Osteoblast (primary cell): ENCODE measurements at places on chromosomes 2 and 18. TPM values are rescaled to one million over a fixed set of nuclear protein-coding genes. Genes with fewer than 3 reads are reported as not detected.

TGFA gene
- not detected in 2 replicates for total RNA-seq

NCKAP5 gene
- total RNA-seq, result 1.8 TPM in 2 replicates

DYSF gene
- 2.7 and 4.3 TPM in 2 replicates for total RNA-seq

GRCh38 chr2:52365946-52366345 lies 1334.0 kb upstream of the NRXN1 start:
- DNase-seq, result no peak
- H3K4me3 ChIP-seq, result no peak overlapping the region
- no peaks in the 10 kb centered on the region for H3K4me1 ChIP-seq

- H3K27me3 ChIP-seq, result no peaks in the 10 kb centered on the region
- H3K36me3 ChIP-seq, result no peaks in the 10 kb centered on the region
- peak; percentile 35 for DNase-seq
- H3K4me1 ChIP-seq, result no peaks in the 10 kb centered on the region
- no peak overlapping the region for H3K4me3 ChIP-seq
Observed at GRCh38 chr2:7634409-7634808, 717.2 kb downstream of the RNF144A start.

- H3K27me3 ChIP-seq, result no peaks in the 10 kb centered on the region
- H3K36me3 ChIP-seq, result no peaks in the 10 kb centered on the region
- no peak overlapping the region for H3K4me3 ChIP-seq
- no peaks in the 10 kb centered on the region for H3K4me1 ChIP-seq
Observed at GRCh38 chr2:5453220-5454050, 238.7 kb upstream of the SOX11 start.

GRCh38 chr2:202065876-202066275 lies 7.2 kb upstream of the KIAA2012 start:
- H3K27ac ChIP-seq, result no peak overlapping the region
- DNase-seq, result no peak
- no peak overlapping the region for H3K4me3 ChIP-seq
- H3K27me3 ChIP-seq, result no peaks in the 10 kb centered on the region
- peaks cover 21% of the 10 kb centered on the region for H3K4me1 ChIP-seq

GRCh38 chr2:81087646-81088045 lies 783.1 kb upstream of the LRRTM1 start:
- no peak overlapping the region for H3K4me3 ChIP-seq
- no peak overlapping the region for H3K27ac ChIP-seq
- H3K27me3 ChIP-seq, result no peaks in the 10 kb centered on the region
- no peaks in the 10 kb centered on the region for H3K36me3 ChIP-seq
- DNase-seq, result no peak

DNA sequence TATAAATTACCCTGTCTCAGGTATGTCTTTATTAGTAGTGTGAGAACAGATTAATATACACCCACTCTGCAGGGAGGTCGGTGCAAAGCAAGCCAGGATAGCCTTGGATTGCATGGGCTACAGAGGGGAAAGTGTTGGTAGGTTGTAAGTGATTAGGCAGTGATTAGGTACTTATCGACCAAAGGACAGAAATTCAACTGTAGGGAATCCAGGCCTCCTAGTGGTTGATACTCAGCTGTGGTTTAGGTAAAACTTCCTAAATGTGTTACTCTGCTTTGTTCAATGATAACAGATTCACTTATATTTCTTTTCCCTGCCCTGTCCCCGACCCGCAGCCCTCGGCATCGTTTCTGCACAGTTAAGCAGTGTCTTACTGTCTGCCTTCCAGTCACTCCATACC lies 444.0 kb downstream of the FIGN start:
- no peak for DNase-seq
- no peaks in the 10 kb centered on the region for H3K27me3 ChIP-seq
- H3K4me1 ChIP-seq, result no peaks in the 10 kb centered on the region
- no peaks in the 10 kb centered on the region for H3K36me3 ChIP-seq
- no peak overlapping the region for H3K27ac ChIP-seq

DNA sequence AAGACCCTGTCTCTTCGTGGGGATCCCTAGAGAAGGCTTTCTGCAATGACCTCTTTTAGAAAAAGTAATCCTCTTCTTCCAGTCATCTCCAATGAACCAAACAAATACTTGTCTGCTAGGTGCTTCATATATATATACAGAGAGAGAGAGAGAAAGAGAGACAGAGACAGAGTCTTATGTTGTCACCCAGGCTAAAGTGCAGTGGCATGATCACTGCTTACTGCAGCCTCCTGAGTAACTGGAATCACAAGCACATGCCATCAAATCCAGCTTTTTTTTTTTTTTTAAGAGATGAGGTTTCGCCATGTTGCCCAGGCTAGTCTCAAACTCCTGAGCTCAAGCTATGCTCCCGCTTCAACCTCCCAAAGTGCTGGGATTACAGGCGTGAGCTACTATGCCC lies 18.6 kb upstream of the PKDCC start:
- no peak overlapping the region for H3K27ac ChIP-seq
- peaks cover 13% of the 10 kb centered on the region for H3K4me1 ChIP-seq
- H3K4me3 ChIP-seq, result no peak overlapping the region
- H3K27me3 ChIP-seq, result peaks cover 4% of the 10 kb centered on the region

- no peak for DNase-seq
- H3K27me3 ChIP-seq, result no peaks in the 10 kb centered on the region
- H3K36me3 ChIP-seq, result no peaks in the 10 kb centered on the region
- peak overlapping the region; percentile 37 for H3K4me3 ChIP-seq
Observed at GRCh38 chr18:49652881-49653724, 91.2 kb downstream of the LIPG start.

GRCh38 chr2:108460345-108461037 lies 11.5 kb downstream of the GCC2 start:
- H3K4me1 ChIP-seq, result no peaks in the 10 kb centered on the region
- DNase-seq, result no peak
- H3K36me3 ChIP-seq, result peaks cover 32% of the 10 kb centered on the region

- no peak for DNase-seq
- H3K4me1 ChIP-seq, result no peaks in the 10 kb centered on the region
- H3K4me3 ChIP-seq, result no peak overlapping the region
- H3K27me3 ChIP-seq, result no peaks in the 10 kb centered on the region
- H3K27ac ChIP-seq, result no peak overlapping the region
Observed at GRCh38 chr2:102872388-102872787, 110.6 kb downstream of the TMEM182 start.

DNA sequence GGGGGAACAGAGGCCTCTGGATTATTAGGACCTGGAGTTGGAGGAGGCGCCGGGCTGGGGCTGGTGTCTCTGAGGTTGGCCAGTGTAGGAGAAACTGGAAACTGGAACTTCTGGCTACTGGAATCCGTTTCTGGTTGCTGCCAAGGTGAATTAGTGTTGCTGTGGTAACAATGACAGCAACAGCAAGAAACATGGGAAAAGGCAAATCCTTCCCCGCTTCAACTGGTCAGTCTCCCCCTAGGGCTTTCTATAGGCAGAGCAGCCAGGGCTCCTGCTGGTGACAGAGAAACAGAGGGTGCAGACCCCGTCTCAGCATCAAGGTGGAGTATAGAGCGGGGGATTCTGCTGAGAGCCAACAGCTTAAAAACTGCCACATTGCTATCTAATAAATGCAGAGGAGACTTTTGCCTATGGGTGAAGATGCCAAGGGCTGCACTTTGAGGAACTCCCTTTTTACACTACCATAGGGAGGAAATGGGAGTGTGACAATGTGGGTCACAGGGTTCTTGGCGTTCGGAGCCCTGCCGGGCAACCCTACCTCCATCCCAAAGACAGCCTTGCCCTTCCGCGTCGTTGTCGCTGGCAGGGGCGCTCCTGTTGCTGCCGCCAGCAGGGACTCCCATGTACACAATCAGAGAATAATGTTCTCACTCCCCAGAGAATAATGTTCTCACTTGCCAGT lies 81.4 kb upstream of the CABLES1 start:
- peaks cover 15% of the 10 kb centered on the region for H3K4me1 ChIP-seq
- no peak overlapping the region for H3K27ac ChIP-seq
- H3K4me3 ChIP-seq, result no peak overlapping the region
- DNase-seq, result peak; percentile 93
- H3K36me3 ChIP-seq, result no peaks in the 10 kb centered on the region

DNA sequence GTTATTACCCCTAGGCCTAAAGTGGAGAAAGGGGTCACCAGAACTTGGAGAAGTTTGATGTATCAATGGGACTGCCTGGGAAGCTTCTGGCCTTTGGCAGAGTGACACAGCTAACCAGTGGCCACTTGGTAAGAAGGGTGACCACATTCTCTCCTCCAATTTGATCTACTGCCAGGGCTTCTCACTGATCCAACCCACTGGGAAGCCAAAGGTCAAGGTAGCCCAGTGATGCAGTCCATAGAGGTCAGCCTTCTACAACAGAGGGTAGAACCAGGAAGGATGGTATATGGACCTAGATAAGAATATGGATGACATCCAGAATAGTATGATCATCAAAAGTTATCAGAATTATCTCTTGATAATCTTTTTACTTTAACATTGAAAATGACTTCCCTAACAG lies 493.6 kb downstream of the NYAP2 start:
- DNase-seq, result no peak
- peaks cover 7% of the 10 kb centered on the region for H3K4me1 ChIP-seq
- H3K4me3 ChIP-seq, result no peak overlapping the region
- H3K27me3 ChIP-seq, result no peaks in the 10 kb centered on the region
- no peak overlapping the region for H3K27ac ChIP-seq
- H3K36me3 ChIP-seq, result no peaks in the 10 kb centered on the region

DNA sequence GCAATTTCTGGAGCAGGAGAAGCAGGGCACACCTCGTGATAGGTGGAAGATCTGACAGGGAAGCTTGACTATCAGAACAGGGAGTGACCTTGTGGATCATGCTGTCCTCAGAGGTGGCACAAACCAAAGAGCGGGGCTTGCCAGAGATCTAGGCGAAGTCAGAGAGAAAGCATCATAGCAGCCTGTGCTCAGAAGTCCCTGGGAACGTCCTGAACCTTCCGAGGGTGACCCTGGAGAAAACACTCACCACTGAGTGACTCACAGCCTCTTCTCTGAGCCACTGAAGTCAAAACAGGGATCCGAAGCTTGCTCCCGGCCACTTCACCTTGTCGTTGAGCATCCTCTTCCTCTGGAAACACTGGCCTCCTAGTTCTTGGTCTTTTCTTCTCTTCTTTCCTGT lies 56.7 kb downstream of the IL1R2 start:
- H3K4me3 ChIP-seq, result no peak overlapping the region
- no peaks in the 10 kb centered on the region for H3K27me3 ChIP-seq
- DNase-seq, result no peak
- peaks cover 63% of the 10 kb centered on the region for H3K4me1 ChIP-seq
- peak overlapping the region; percentile 7 for H3K27ac ChIP-seq

DNA sequence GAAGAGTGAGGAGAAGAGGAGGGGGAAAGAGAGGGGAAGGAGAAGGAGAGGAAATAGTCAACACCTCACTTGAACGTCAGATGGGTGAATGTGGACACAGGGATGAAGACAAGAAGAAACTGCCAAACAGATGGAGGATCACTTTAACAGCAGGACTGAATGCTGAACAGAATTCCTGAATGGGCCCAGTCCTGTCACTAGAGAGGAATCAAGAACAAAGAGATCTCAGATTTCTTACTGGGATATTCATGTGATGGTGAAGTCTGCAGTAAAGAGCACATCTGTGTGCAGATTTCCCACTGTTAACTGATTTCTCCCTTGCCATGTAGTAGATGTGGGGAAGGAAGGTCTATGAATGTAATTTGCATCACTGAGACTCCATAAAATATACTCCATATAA lies 135.4 kb downstream of the L3MBTL4 start:
- H3K27me3 ChIP-seq, result no peaks in the 10 kb centered on the region
- H3K36me3 ChIP-seq, result no peaks in the 10 kb centered on the region
- no peak overlapping the region for H3K27ac ChIP-seq
- no peaks in the 10 kb centered on the region for H3K4me1 ChIP-seq

DNA sequence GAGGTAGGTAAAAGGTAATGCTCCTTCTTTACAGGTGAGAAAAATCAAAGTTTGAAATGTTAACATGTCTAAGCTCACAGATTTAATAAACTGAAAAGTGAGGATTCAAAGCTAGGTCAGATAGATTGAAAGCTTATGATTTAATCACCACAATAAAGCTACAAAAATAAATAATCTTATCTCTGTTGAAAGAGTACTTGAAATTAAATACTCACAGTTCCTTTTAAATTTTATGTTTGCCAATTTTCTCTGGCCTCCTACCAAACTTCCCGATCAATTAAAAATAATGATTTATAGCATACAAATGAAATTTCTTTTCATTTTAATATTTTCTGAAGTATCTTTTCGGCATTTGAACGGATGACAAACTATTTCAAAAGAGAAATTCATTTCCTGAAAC lies 77.3 kb downstream of the GAREM1 start:
- H3K4me3 ChIP-seq, result no peak overlapping the region
- H3K4me1 ChIP-seq, result no peaks in the 10 kb centered on the region
- DNase-seq, result no peak
- no peak overlapping the region for H3K27ac ChIP-seq
- no peaks in the 10 kb centered on the region for H3K27me3 ChIP-seq
- H3K36me3 ChIP-seq, result no peaks in the 10 kb centered on the region

DNA sequence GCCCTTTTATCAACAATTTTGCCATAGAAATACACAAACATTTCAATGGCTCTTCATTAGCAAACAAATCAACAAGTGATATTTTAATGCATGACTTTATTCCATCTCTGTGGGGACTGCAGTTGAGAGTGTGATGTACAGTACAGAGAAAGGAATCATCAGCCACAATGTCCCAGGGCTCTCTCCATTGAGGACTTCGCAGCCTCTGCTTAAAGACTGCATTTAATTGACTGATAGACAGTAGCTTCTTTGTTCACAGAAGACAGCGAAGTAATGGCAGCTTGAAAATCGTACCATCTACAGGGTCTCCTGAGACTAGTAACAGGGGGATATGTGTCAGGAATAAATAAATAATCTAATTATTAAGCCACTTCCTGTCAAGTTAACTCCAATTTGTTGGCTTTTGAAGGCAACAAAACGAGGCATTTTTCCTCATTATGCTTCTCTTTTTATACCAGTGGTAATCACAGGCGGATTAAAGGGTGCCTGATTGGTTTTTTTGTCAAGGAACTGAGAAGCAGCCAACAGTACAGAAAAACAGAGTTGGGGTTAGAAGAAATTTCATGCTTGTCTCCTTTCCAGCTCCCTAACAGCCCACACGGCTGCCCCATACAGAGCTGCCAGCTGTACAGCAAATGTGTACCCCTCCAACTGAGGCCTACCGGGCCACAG lies 164.3 kb downstream of the ZNF521 start:
- DNase-seq, result no peak
- no peaks in the 10 kb centered on the region for H3K36me3 ChIP-seq
- H3K4me1 ChIP-seq, result no peaks in the 10 kb centered on the region
- H3K4me3 ChIP-seq, result no peak overlapping the region

DNA sequence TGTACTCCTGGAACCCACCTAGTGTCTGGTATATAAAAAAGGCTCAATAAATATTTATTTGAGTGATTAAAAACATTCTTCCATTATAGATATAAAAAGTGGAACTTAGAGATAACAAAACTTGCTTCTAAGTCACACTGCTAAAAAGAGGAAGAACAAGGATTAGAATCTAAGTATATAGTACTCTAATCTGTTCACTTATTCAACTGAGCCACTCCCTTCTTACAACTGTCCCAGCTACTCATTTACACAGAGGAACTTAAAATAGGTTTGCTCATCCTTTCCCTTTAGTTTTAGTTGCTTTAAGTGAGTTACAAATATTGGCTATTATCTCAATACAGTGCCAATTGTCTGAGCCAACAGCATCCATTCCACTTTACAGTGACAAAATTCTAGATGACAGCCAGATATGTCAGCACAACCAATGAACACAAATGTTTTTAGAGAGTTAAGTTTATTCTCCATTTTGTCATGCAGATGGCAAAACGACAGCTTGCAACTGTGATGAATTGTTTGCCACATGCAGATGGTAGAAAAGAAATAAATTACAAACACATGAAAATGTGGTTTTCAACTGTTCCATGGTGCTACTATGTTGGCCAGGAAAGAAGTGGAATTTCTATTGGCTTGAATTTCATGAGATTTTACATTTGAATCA lies 280.7 kb upstream of the ZC3H15 start:
- no peaks in the 10 kb centered on the region for H3K4me1 ChIP-seq
- no peak overlapping the region for H3K4me3 ChIP-seq
- no peaks in the 10 kb centered on the region for H3K36me3 ChIP-seq
- no peak overlapping the region for H3K27ac ChIP-seq
- DNase-seq, result peak; percentile 48
